ENCODE measurements at places on chromosomes 7 and 10.

DNA sequence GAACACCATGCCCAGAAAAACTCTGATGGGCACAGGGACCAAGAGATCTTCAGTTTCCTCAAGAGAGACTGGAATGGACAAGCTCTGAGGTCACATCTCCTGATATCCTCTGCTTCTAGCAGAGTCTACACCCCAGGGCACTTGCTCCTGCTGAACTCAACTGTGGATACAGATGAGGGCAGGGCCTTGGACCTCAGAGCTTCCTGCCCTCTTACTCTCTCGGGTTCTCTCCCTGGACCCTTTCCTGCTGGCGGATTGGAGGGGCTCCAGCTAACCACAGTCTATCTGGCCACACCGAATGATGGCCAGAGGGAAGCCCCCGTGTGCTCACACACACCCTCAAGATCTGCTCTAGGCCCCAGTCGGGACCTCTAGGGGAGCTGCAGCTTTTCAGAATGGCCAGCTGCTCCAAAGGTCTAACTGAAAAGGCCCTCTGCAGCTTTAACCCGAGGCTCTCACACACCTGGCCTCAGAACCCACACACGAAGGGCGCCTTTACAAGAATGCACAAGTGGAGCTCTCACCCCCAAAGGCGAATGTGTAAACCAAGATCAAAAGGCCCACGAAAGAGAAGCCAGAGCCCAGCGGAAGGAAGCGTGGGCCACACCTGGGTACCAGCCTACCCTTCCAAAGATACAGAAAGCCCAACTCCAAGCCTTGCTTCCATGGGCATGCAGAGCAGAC, 65.5 kb downstream of the FAM53B start:
- DNase-seq: no peak

DNA sequence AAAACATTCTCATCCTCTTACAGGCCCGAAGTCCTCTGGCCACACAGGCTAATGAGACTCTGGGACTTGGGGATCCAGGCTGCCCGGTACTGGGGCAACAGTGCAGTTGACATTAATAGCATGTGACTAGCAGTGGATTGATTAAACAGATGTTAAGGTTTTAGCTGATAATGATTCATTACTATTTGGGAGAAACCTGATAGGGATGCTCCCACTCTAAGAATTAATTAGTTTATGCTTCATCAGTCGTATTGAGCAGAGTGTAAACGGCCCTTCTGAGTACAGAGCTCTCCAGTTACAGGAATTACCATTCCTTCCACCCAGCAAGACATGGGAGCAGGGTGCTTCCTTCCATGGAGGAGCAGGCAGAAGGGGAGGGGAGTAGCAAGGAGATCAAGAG, 82.7 kb downstream of the RPS24 start:
- DNase-seq: no peak

GRCh38 chr10:22686347-22686746, 28.0 kb downstream of the PIP4K2A start:
- no peak for DNase-seq

- peak; percentile 35 for DNase-seq
Measured at GRCh38 chr10:88114368-88114767, 250.9 kb downstream of the PTEN start.

- peak; percentile 75 for DNase-seq
Measured at GRCh38 chr7:39683216-39683845, 60.0 kb downstream of the RALA start.

GRCh38 chr10:86341361-86341811, 25.2 kb downstream of the GRID1 start:
- DNase-seq: peak; percentile 14

DNA sequence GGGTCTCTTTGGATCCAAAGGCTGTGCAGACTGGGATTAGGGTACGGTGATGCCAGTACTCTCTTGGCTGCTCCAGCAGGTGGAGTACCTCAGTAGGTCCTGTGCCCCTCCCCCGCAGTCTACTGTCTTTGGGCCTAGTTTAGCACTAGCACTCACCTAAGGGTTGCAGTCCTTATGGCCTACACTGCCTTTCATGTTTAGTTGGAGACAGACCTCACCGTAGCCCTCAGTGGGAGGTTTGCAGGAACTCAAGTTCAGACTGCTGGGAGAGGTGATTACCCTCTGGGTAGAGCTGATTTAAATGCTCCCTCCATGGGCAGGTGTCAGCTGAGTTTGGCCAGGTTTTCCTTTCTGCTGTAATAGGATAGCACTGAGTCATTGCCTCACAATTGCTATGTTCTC, 210.8 kb upstream of the TMEM196 start:
- no peak for DNase-seq

DNA sequence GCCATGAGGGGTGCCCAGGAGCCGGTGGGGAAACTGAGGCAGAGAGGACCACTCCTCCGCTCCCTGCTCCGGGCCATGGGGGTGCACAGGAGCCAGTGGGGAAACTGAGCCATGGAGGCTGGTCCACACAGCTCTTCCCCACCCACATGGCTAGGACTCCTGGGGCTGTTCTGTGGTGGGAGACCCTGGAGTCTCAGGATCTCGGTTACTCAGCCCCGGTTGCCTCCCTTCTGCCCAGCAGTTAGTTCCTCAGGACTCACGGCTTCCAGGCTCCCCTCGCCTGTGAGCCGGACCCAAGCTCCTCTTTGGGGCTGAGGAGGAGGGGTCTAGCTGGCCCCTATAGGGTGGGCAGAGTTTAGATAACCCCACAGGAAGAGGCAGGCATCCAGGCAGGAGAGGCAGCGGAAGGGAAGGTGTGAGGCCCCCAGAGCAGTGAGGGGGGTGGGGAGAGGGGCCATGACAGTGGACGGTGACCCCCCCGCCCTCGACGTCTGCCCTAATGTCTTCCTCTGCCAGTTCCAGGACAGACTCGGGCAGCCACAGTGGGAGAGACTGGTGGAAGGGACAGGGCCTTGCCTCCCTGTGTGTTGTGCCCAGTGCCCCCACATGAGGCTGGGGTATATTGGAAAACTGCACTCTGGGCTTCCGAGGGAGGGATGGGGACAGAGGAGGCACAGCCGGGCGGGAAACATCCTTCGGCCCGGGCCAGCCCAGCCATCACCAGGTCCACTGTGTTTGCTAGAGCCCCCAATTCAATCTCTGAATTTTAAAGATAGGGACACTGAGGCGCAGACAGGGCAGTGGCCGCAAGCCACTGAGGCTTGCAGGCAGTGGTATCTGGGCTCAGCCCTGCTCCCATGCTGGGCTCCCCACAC, 4.3 kb downstream of the ELFN1 start:
- no peak for DNase-seq

GRCh38 chr10:123417414-123417813, 248.7 kb upstream of the GPR26 start:
- DNase-seq: no peak

- no peak for DNase-seq
Measured at GRCh38 chr7:158317238-158318205, 270.1 kb downstream of the PTPRN2 start.

DNA sequence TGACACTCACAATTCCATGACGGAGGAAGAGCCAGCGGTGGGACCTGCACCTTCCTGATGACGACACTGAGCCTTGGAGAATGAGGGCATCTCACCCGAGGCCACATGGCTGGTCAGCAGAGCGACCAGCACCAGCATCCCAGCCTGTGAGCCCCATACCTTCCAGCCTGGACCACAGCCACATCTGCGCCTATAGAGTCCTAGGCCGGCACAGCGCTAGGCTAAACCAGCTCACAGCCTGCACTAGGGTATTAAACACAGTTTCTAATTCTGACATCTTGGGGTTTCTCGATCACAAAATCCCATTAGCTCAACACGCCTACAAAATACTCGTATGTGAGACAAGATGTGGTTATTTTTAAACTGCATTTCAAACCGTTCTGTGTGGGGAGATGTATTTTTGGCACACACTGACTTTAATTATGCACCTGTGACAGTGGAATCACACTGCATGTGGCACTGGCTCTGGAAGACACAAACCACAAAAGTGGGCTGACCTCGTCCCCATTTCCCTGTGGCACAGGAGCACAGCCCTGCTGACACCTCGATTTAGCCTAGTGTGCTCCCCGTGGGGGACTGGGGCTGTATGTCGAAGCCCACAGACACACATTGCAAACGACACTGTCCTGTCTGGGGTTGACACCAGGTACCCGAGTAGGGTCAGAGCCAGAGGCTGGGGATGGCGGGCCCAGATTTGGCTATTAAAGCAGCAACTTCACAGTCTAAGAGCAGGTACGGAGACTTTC, 32.5 kb downstream of the CPXM2 start:
- no peak for DNase-seq

DNA sequence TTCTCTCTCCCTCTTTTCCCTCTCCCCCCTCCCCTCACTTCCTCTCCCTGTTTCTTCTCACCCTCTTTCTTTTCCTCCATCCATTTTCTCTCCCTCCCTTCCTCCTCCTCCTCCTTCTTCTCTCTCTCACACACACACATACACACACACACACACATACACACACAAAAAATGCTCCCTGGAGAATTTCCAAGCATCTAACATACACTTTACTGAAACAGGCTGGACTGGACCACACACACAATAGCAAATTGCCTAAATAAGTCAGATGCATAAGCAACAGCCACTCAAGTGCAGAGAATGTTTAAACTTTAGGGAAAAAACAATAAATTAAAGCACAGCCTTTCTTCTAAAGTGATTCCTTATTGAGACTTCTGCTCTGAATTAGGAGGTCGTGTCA, 267.7 kb downstream of the FGFR2 start:
- no peak for DNase-seq

GRCh38 chr7:34552502-34552901, 105.5 kb upstream of the NPSR1 start:
- DNase-seq: no peak

- no peak for DNase-seq
Measured at GRCh38 chr10:129028451-129028850, 438.6 kb upstream of the MGMT start.

DNA sequence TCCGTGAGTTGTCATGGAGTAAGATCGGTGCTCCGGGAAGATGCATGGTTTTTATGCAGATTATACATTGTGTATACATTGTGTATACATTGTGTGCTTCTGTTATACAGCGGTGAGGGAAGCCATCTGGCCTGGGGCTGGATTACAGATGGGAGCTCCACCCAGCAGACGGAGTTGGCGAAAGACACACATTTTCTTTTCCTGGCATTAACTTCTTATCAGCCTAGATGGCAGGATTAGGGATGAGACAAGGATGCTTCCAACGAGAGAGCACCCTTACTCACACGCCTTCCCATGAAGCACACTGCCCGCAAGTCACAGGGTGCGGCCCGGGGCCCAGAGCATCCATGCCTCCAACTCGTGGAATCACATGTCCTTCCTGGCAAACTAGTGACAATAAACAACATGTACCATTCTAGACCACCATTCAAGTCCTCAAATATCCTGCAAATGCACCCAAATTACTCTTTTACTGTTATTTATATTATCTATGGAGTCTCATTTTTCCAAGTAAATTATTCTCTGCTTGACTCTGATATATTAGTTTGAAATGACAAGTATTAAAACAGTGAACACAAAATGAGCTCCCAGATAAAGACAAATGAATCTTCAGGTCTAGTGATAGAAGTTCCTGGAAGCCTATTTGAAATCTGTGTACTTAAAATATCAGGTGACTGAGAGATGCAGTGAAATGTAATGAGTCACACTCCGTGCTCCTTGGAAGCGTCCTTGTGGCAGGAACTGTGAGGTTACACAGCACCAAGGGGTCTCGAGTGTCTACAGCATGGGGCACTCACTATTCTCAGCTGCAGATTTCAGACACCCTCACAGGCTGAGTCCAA, 29.8 kb upstream of the PPP2R2D start:
- no peak for DNase-seq

DNA sequence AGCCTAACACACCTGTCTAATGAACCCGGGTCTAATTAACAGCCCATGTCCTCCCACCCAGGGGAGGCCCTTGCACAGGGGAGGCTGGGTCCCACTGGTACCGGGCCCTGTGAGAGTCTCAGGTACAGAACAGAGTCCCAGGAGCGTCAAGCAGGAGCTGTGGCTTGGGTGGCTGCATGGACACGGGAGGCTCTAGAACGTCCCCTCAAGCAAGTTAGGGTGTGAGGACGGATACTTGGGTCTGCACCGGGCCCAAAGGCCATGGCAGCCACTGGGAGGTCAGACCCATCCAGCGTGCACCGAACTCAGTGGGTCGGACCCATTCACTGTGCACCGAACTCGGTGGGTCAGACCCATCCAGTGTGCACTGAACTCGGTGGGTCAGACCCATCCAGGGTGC, 309.7 kb downstream of the DNAJB6 start:
- no peak for DNase-seq

GRCh38 chr10:101895781-101896180, 52.2 kb upstream of the KCNIP2 start:
- no peak for DNase-seq

DNA sequence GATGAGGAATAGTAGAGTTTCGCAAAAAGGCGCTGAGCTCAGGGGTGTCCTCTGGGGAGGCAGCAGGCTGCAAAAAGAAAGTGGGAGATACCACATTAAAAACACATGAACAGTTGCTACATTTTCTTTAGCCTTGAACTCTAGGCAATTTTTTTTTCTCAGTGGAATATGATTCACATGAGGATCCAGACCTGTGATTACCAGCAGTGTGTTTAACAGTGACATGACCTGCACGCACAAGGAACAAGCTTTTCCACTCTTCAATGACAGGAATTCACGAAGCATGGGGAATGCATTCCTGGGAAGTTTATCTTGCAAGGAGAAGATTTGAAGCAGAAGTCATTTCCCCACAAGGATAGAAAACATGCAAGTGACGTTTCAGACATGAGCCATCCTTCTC, 161.6 kb downstream of the ITGA8 start:
- peak; percentile 71 for DNase-seq

DNA sequence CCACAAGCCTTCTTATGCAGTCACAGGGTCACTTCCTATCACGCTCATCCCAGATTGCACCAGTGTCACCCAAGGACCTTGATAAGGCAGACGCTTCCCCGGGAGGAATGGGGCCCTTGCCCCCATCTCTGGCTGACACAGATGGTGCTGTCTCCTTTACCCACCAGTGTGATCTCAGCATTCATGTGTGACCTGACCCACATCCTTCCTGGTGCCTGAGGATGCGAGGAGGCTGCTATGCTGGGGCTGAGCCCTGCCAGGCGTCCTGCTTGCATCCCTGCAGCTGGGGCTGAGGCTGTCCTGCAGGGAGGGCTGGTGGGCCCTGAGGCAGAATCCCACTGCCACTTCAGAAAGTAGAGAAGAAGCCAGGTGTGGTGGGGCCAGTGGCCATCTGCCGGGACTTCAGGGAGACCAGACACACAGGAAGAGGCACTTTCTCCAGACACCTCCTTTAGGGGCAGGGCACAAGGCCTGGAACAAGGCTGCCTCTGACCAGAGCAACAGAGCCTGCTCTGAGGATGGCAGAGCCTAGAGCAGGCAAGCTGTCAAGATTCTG, 35.3 kb downstream of the RASGEF1A start:
- no peak for DNase-seq
